ENCODE measurements at places on chromosomes 11 and 22.
A peak's percentile ranks its signal among the peaks of the same experiment; 100 is the strongest.

- DNase-seq = no peak
Observed at GRCh38 chr11:68302256-68302655, 10.1 kb upstream of the LRP5 start.

DNA sequence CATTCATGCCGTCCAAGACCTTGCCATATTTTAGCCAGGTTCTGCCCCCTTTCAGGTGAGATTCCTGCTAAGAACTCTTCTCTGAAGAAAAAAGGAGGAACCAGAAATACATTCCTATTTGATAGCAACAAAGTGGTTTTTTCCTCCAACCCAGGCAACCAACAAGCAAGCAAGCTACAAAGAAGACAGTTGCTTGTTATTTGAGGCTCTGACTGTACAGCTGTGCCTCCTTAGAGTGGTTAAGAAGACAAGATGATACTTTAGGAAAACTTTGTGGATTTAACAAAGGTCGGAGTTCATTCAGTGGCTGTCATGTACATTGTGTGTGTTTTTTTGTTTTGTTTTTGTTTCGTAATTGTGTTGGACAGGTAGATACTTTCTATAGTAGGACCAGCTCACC, 21.7 kb downstream of the TEAD1 start:
- DNase-seq = no peak

DNA sequence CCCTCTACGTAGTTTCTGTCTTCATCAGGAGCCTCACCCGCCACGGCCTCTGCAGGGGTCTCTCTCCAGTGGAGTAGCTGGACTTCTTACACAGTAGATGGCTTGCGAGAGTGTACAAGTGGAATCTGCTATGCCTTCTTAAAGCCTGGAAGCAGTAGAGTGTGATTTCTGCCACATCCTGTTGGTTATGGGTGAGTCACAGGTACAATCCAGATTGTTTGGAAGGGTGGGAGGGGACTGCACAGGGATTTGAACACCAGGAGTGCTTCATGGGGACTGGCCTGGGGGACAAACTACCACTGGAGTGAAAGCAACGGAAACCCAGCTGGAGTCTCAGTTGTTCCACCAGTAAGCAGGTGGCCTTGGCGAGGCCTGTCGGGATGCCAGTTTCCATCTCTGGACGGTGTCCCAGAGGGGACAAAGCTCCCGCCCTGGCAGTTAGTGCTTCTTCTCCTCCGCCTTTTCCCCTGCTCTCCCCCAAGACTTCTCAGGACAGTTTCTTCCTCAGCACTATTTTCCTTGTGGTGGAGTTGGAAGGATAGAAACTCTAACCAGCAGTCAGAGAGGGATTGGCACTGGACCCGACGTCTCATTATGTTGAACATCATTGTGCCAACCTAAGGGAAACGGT, 85.0 kb upstream of the RCN1 start:
- peak; percentile 28 for DNase-seq

DNA sequence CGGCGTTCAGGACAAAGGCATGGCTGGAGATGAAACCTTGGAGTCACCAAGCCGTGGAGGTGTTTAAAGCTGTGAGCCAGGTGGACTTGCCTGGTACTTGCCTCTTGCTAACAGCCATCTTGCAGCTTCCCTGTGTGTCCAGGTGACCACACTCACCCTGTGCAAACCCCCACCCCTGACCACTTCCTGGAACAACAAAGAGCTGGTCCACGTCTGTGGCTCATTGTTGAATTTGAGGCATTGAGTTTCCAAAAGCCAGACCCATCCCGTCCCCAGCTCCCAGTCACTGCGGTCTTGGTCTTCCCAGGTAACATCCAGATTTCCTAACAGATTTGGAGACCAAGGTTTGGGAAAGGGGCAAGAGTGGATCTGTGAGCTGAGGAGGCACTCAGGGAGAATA, 18.5 kb downstream of the DHCR7 start:
- DNase-seq = no peak

GRCh38 chr11:113626736-113627135, 79.4 kb downstream of the TMPRSS5 start:
- no peak for DNase-seq

- no peak for DNase-seq
Observed at GRCh38 chr11:3188496-3189195, 23.5 kb upstream of the OSBPL5 start.

DNA sequence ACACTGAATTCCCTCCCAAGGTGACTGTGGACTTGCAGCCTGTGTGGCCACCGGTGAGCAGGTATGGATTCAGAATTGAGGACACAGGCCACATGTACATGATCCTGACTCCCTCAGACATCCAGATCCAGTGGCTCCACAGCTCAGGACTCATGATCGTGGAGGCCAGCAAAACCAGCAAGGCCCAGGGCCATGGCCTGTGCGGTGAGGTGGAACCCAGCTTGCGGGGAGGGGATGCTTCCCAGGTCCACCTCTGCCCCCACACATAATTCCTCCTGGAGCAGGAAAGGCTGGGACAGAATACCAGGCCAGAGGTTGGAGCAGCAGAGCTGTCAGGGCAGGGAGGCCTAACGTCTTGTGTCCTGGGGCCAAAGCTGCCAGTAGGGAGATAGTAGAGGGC, 82.1 kb downstream of the OTOG start:
- DNase-seq = no peak

DNA sequence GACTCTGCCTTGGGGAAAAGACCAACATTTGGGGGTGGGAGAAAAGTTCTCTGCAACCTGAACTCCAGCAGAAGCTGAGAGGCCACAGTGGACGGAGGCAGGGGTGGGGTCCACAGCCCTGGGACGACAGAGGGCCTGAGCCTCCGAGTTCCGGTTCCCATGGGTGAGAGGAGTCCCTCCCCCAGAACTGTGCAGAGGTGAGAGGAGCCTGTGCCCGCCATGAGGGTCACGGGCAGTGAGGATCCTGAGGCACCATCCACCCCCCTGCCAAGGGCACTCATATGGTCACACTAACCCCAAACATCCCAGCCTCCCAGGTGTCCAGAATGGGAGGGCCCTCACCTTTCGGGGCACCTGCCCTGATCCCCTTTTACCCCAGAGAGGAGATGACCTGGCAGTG, 30.5 kb downstream of the KIAA0930 start:
- no peak for DNase-seq

- no peak for DNase-seq
Observed at GRCh38 chr11:132222345-132222744, 851.9 kb downstream of the NTM start.

DNA sequence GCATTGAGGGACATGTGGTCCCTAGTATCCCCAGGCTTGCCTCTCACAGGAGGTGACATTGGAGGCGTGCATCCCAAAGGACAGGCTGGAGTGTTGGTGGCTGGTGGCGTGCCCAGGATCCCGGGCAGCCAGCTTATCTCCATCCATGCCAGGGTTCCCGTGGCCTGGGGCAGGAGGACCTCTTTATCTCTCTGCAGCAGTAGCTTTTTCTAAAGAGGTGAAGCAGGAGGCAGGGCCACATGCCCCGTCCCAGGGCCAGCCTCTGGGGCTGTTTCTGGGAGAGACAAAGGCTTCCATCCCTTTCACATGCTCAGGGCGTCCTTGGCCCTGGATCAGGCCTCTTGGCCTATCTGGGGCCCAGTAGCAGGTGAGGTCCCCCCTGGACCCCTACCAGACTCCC, 19.7 kb downstream of the PARVG start:
- no peak for DNase-seq

DNA sequence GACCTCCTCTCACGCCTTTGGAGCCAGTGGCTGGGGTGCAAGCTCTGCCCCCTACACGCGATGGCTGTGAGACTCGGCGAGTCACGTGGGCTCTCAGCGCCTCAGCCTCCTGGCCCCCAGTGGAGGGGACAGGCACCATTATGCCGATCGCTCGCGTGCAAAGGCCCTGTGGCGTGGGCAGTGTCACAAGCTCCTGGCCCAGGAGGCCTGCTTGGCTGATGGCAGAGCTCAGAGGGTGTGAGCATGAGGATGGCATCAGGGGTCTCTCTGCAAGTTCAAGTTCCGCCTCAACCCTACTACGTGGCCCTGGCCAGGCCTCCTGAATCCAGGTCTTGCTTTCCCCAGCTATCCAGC, 90.8 kb upstream of the KCNQ1OT1 start:
- DNase-seq = no peak

- DNase-seq = no peak
Observed at GRCh38 chr11:43789700-43790443, 90.8 kb upstream of the ALKBH3 start.

DNA sequence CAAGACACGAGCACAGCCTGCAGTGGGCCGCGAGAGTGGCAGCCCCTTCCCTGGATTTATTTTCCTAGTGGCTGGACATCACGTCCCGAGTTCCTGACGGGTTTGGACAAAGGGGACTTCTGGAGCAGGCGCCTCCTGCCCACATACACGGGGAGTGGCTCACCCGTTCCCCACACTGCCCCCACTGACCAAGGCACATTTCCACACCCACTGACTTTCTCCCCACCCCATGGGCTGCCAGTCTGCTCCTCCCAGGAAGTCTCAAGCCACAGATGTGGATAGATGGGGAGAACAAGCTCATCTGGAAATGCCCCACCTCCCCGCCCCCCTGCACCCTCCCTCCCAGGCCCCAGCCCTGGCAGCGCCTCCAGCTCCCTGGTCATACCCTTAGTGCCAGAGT, 34.0 kb upstream of the FADD start:
- DNase-seq = no peak

- no peak for DNase-seq
Observed at GRCh38 chr11:18230859-18231258, 5.7 kb downstream of the SAA4 start.

- DNase-seq = no peak
Observed at GRCh38 chr11:46896719-46897406, 21.5 kb downstream of the LRP4 start.

GRCh38 chr11:11521306-11522002, 100.4 kb downstream of the GALNT18 start:
- no peak for DNase-seq

GRCh38 chr11:24253237-24253760, 243.6 kb upstream of the LUZP2 start:
- DNase-seq = no peak

- DNase-seq = no peak
Observed at GRCh38 chr22:26887456-26887855, 230.1 kb downstream of the MIAT start.

DNA sequence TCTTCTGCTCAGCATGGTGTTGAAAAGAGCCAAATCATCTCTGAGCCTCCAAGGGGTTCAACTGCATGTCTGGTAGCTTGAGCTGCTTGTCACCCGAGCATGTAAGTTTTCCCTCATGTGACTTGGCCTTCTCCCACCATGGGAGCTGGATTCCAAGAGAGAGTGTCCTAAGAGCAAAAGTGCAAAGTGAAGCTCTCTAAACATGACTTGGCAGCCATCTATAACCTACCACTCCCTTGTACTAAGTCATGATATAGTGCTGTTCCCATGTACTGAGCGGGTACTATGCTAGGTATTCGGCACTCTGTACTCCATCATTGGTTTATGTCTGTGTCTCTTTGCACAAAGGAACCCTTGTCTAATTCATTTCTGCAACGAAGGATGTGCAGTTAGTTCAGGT, 19.1 kb downstream of the SEZ6L start:
- no peak for DNase-seq

- DNase-seq = no peak
Observed at GRCh38 chr22:50294319-50294656, 13.2 kb downstream of the PLXNB2 start.

- DNase-seq = no peak
Observed at GRCh38 chr22:31530823-31531195, 34.5 kb downstream of the SFI1 start.

DNA sequence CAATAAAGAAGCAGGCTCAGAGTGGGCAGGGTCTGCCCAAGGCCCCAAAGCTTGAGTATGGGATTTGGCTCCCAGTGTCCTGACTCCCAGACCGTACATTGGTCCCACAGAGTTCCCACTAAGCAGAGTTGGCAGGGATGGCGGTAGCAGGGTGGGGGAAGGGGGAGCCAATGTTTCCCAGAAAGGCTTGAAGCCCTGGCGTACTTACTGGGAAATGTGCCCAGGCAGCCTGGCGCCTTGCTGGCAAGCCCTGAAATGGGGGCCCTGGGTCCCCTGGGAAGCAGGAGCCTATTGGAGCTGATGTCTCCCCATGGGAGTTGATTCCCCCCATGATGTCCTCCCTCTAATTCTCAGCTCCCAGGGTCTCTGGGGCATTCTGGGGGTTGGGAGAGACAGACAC, 9.3 kb downstream of the ARHGEF17 start:
- no peak for DNase-seq

DNA sequence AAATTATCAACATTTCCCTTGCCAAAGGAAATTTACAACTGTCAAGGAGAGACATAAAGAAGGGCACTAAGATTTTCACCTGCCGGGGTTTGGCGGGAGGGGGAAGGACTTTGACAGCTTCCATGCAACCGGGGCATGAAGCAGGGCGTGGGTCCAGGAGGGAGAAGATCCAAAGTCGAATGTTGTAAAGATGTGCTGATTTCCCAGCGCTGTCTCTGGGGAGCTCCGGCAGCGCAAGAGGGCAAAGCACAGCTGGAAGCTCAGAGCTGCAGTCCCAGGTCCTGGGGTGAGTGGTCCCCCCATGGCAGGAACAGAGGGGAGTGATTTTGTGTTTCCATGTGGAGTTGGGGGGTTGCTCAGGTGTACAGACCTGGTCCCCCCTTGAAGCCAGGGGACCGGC, at the start of gene MS4A10:
TSS of gene MS4A10 (plus strand) at position 198 of the 400 bp plus-strand sequence. CDS start 5,003 bp downstream, outside the sequence.
- DNase-seq = no peak

DNA sequence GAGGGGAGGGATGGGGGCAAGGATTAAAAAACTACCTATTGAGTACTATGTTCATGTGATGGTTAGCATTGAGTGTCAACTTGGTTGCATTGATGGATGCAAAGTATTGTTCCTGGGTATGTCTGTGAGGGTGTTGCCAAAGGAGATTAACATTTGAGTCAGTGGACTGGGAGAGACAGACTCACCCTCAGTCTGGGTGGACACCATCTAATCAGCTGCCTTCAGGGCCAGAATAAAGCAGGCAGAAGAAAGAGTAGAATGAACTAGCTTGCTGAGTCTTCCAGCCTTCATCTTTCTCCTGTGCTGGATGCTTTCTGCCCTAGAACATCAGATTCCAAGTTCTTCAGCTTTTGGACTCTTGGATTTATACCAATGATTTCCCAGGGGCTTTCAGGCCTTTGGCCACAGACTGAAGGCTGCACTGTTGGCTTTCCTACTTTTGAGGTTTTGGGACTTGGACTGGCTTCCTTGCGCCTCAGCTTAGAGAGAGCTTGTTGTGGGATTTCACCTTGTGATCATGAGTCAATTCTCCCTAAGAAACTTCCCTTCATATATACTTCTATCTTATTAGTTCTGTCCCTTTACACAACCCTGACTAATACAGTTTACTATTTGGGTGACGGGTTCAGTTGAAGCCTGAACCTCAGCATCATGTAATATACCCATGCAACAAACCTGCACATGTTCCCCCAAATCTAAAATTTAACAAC, 70.2 kb downstream of the MTNR1B start:
- DNase-seq = no peak
